ENCODE measurements at places on chromosomes 7 and 10.

DNA sequence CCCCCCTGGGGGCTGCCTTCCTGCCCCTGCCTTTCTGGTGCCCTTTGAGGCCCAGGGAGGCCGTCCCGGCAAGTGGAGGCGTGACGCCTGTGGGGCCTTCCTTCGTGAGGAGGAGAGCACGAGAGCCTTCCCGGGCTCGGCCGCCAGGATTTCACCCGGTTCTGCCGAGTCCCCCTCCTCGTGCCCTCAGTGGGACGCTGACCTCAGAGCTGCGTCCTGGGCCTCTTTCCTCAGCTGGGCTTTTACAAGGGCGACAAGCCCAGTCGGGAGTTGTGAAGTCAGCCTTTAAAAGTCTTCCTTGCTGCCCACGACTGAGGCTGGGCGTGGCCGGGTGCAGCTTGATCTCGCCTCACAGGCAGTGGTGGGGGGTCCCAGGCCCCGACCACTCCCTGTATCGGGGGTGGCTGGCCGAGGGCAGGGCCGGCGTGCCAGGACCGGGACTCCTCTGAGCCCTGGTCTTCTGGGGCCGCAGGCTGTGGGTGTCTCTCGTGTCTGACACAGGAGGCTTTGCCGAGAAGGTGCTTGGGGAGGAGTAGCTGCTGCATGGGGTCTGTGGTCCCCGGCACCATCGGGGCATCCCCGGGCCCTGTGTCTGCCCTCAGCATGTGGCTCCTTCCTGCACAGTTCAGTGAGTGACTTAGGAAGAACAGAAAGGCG lies 41.8 kb downstream of the FAM20C start:
- DNase-seq = no peak

DNA sequence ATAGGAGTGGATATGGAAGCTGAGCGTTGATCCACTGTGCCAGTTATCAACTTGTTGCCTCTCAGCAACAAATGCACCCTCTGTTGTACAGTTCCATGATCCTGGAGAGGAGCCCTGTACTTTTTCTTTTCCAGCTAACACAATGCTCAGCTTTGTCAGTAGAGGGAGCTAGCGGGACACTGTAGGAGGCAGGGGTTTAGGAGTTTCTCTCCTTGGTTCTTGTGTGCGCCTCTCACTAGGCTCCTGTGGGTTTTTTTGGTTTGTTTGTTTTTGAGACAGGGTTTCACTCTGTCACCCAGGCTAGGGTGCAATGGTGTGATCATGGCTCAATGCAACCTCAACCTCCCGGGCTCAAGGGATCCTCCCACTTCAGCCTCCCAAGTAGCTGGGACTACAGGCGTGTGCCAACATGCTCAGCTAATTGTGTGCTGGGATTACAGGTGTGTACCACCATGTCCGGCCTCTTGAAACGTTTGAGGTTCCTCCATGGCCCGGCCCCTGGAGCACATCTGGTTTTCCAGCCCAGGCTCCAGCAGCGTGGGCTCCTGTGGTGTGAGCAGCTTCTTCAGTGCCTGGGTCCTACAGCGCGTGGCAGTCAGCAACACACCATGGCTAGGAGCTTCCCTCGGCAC lies 12.0 kb upstream of the MARVELD1 start:
- peak; percentile 76 for DNase-seq

GRCh38 chr7:2247141-2247995 lies 5.3 kb downstream of the NUDT1 start:
- DNase-seq = no peak

- DNase-seq = no peak
Observed at GRCh38 chr10:118324140-118324539, 18.0 kb downstream of the FAM204A start.

- DNase-seq = no peak
Observed at GRCh38 chr10:24821986-24822385, 98.3 kb upstream of the ARHGAP21 start.

- DNase-seq = no peak
Observed at GRCh38 chr7:116246357-116246756, 36.0 kb downstream of the TES start.

- no peak for DNase-seq
Observed at GRCh38 chr7:77353407-77353721, 62.8 kb downstream of the GSAP start.

DNA sequence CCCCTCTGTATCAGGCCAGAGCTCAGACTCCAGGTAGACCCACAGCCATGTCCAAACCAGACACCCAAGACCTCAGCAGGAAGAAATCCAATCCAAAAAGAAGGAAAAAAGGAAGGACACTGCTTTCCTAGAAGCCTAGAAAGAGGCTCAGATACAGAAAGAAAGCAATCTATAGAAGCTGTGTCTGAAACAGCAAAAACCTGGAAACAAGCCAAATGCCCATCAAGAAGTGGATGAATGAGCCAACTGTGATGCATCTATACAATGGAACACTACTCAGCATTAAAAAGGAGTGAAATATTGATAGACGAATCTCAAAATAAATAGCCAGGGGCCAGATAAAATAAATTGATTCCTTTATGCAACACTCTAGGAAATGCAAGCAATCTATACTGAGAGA lies 31.6 kb downstream of the GRB10 start:
- no peak for DNase-seq
